ENCODE measurements at places on chromosomes 1 and 21.

- no peak for DNase-seq
Measured at GRCh38 chr1:82463951-82464350, 663.2 kb downstream of the ADGRL2 start.

DNA sequence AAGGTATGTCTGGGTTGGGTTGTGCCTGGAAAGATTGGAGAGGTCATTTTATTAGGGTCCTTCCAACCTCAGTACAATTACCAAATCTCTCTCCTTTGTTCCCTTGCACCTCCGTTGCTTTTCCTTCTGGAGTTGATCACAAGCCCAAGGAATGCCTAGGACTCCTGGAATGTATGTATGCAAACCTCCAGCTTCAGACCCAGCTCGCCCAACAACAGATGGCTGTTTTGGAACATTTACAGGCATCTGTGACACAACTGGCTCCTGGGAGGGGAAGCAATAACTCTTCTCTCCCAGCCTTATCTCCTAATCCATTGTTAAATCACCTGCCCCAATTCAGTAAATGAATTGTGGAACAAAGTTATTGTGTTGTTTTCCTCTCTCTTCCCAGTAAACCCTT lies 8.3 kb downstream of the TSACC start:
- no peak for DNase-seq

DNA sequence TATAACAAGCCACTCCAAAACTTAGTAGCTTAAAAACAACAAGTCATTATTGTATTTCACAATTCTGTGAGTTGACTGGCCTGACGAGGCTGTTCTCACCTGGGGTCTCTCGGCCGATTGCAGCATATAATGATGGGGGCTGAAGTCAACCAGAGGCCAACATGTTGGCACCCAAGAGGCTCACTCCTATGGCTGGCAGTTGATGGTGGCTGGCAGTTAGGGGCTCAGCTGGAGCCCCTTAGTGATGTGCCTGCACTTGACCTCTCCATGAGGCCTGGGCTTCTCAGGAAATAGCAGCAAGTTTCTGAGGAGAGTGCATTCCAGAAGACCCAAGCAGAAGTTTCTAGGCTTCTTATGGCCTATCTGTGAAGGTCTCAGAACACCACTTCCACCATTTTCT lies 459.4 kb downstream of the NPHP4 start:
- no peak for DNase-seq

GRCh38 chr1:108708691-108709660 lies 3.7 kb upstream of the FNDC7 start:
- DNase-seq = peak; percentile 38

DNA sequence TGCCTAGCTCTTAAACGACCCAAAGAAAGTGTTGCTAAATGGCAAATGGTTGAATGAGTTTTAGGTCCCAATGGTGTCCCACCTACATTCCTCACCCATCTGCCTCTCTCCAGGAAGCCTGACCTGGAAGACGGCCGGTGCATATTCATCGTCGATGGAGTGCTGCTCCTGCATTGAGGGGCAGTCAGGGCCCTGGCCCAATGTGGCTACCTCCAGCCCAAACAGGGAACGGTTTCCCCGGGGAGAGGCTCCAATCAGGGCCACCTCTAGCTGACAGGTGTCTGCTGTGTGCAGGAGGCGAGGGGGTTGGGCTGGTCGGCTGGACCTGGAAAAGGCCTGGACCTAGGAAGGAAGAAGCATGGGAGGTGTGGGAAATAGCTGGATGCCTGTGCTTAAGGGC lies 1.6 kb downstream of the GLMP start:
- no peak for DNase-seq

GRCh38 chr1:207181847-207182246 lies 77.8 kb downstream of the C4BPA start:
- no peak for DNase-seq

DNA sequence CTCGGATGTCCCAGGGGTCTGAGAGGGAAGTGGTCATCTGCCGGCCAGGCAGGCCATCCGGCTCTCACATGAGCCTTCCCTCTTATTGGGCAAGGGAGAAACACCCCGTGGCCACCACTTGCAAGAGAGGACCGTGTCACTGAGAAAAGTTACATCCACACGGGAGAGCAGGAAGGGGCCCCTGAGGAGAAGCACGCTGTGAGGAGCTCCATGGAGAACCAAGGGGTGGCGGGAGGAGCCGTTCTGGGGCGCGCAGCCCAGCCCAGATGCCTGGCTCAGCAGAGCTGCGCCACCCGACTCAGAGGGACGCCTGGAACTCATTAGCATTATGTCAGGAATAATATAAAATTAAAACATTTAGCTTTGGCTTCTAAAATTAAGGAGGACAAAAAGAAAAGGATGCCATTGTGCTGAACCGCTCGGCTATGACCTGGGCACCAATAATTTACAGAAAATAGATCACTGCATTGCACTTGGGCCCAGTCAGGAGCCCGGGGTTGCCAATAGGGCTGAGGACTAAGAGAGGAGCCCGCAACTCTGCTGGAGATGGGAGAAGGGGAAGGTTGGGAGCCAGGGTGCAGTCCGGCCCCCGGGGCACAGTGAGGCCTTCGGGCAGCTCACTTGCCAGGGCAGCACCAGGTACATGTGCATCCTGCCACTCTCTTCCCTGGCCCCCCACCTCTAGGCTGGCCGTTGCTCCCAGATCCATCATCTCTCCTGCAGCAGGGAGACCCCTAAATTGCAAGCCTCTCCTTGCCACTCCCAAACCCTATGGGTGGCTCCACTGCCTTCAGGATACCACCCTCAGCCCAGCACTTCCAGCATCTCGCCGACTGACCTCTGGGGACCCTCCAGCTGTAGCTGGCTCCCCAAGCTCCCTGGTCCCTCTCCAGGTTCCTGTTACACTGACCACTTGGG lies 84.8 kb downstream of the DMRTB1 start:
- DNase-seq = no peak
